ENCODE measurements at places on chromosomes 3 and 15.

DNA sequence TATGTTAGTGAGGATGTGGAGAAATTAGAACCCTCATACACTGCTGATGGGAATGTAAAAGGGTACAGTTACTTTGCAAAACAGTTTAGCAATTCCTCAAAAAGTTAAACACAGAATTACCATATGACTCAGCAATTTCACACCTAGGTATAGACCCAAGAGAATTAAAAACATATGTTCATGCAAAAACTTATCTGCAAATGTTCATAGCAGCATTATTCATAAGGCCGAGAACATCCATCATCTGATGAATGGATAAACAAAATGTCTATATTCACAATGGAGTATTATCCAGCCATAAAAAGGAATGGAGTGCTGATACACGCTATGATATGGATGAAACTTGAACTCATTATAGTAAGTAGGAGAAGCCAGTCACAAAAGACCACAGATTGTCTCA lies 10.3 kb downstream of the SEC13 start:
- DNase-seq, result no peak

GRCh38 chr3:100227511-100227921 lies 33.3 kb upstream of the TBC1D23 start:
- DNase-seq, result no peak

DNA sequence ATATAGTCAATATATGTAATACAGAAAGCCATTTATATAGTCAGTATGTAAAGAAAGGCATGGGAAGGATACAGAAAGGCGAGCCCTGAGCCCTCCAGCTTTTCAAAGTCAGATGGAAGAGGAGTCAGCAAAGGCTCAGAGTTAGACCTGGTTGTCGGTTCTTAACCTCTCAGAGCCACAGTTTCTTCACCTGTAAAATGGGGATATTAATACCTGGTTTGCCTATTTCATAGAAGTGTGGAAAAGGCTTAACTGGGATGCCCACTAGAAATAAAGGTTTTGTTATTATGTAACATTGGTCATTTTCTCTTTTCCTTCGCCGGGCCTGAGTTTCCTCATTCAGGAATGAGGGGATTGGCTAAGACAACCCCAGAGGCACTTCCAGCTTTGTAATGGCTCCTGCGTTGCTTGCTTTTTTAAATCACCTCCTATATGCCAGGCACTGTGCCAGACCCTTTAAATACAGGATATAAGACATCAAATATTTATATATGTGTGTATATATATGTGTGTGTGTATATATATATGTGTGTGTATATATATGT lies 2.4 kb downstream of the CRELD1 start:
- no peak for DNase-seq

GRCh38 chr15:39404767-39405181 lies 176.1 kb upstream of the THBS1 start:
- DNase-seq, result no peak

GRCh38 chr15:71152542-71152941 lies 37.3 kb downstream of the THSD4 start:
- no peak for DNase-seq

GRCh38 chr15:77531191-77532000 lies 101.3 kb downstream of the LINGO1 start:
- no peak for DNase-seq

DNA sequence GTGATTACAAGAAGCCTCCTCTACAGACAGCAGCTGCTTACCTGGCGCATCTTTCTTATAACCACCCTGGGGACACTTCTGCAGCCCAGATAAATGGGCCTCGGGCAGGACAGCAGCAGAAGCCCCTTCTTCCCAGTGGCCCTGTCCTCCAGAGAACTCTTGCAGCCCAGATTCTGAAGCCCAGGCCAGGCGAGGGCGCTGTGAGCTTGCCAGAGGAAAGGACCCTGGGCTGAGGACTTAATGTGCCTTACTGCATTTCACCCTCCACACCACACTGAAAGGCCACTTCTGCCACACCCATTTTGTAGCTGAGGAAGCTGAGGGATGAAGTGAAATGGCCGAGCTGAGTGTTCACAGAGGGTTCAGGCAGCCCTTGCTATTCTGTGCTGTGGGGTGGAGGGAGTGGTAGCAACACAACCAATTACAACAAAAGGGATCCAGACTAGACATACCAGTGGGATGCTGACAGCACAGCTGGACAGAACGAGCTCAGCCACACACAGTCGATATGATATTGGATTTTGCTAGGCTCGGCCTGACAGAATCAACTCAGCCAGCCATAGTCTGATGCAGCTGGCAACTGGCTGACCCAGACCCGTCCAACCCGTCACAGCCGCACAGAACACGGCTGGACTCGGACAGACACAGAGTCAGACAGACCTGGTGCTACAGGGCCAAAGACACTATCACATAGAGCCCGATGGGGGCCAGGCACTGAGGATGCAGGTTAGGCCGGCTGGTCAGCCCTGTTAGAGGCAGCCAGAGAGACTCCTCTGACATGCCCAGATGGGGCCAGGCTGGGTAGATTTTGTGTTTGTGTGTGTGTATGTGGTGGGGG lies 7.3 kb downstream of the ACOX2 start:
- DNase-seq, result no peak

DNA sequence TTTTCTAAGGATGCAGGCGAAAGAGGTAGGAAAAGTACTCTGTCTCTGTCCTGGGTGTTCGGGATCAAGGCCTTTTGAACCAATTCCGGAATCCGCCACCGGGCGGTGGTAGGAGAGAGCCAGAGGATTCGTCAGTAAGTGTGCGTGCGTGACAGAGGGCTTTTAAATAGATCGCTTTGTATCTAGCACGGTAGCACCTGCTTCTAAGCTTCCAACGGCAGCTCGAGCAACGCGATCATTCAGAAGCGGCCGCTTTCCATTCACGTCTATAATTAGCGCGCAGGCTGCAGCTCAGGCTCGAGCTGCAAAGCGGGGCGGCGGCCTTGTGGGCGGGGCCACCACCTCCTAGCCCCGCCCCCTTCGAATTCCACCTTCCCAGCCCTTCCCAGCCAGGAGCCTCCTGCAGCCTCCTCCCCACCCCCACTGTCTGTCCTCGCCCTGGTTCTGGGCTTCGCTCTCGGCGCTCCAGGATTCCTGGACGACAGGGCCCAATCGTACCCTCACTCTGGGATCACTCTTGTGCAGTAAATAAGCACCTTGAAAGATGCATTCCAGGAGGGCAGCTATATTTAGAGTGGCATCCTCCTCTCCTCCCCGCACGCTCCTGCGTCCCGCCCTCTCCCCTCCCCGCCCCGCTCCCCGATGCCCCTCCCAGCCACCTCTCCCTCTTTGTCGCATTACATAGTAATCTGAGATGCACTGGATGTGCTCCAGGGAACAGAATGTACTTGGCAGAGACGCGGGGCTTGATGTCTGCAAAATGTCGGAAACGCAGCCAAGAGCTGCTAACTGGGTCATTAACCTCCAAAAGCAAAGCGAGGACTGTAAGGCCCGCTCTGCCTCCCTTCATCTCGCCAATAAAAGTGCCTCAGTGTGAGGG lies 224.1 kb upstream of the TPRG1 start:
- DNase-seq, result no peak

GRCh38 chr3:126081618-126082361 lies 2.1 kb downstream of the SLC41A3 start:
- no peak for DNase-seq

DNA sequence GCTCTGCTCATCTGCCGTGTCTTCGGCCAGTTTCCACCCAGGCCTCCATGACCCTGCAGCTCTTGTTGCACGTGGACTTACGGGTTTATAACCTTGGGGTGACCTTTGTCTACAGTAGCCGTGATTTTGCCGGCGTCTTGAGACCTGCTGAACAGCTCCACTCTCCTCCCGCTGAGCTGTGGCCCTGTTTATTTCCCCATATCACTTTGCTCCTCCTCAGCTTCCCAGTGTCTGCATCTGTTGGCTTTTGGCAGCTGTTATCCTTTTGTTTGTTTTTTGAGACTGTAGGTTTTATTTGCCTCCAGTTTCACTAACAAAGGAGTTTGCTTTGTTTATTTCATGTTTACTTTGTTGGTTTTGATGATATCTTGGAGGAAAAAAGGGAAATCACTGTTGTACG lies 29.3 kb upstream of the SLC28A1 start:
- no peak for DNase-seq

DNA sequence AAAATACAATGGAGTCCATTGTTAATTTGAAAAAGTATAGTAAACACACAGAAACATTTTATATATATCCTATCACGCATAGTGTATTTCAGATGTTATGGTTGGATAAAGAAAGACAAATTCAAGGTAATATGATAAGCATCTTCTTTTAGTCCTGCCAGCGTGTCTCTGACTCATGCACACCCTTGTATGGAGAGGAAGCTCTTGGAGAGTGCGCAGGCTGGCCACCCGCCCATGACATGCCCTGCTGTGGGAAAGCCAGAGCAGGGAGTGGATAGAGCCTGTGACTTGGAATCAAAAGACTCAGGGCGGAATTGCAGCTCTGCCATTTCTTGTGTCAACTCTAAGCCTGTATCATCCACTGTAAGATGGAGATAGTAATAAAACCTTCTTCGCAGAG lies 23.0 kb upstream of the COPG1 start:
- no peak for DNase-seq

- no peak for DNase-seq
Measured at GRCh38 chr3:186473166-186473565, 71.0 kb downstream of the CRYGS start.

GRCh38 chr3:76998555-76998954 lies 41.3 kb upstream of the ROBO2 start:
- no peak for DNase-seq

- DNase-seq, result no peak
Measured at GRCh38 chr3:65846936-65847335, 191.8 kb downstream of the MAGI1 start.

DNA sequence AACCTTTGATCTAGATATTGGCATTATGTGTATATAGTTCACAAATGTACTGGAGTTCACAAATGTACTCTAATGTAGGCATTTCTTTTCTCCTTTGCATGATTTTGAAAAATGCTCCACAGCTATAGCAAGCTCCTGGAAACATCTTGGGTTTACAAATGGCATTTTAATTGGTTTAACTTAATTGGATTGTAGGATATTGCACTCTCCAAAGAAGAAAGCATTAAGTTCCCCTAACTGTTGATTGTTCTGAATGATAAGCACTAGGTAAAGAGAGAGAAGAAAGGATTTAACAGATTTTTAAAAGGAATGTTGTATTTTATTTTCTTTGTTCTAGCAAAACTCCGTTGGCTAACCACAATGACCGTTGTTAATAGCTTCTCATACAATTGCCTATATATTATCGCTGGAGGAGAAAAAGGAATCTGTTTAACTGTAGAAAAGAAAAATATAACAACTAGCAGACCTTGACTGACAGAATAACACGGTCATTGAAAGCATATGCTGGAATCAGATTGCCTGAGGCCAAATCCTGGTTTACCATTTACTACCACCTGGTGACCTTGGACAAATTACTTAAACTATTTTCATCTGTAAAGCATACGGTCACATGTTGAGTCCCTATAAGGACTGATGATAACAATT lies 170.8 kb downstream of the PEX5L start:
- no peak for DNase-seq

Data from activated CD4-positive, alpha-beta T cell treated with anti-CD3 and anti-CD28 coated beads, Interleukin-2, amount 50 U/mL, for 1 hour (primary cell).